ENCODE measurements at places on chromosomes 12 and 14.

- DNase-seq = no peak
These were observed 23.3 kb downstream of the CHGA start for GRCh38 chr14:92945959-92946846.

DNA sequence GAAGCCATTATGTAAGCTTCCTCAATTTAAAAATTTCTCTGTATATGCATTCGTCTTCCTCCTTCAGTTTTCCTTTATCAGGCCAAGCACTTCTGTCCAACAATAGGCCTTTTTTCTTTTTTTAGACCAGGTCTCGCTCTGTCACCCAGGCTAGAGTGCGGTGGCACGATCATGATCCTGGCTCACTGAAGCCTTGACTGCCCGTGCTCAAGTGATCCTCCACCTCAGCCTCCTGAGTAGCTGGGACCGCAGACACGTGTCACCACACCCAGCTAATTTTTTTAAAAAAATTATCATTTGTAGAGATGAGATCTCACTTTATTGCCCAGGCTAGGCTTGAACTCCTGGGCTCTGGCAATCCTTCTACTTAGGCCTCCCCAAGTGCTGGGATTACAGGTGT, 25.8 kb downstream of the TAOK3 start:
- no peak for DNase-seq

- DNase-seq = no peak
These were observed 903 bp downstream of the PARPBP start for GRCh38 chr12:102120886-102121285.

- DNase-seq = no peak
These were observed 168.0 kb downstream of the RAD51B start for GRCh38 chr14:67987606-67988005.

GRCh38 chr12:18837025-18837424, 99.1 kb downstream of the CAPZA3 start:
- no peak for DNase-seq

- no peak for DNase-seq
These were observed 59.0 kb downstream of the FERMT2 start for GRCh38 chr14:52891800-52892199.

- no peak for DNase-seq
These were observed 11.5 kb downstream of the RSRC2 start for GRCh38 chr12:122515275-122515674.

- DNase-seq = no peak
These were observed 5.6 kb downstream of the SH2B3 start for GRCh38 chr12:111411185-111411764.

DNA sequence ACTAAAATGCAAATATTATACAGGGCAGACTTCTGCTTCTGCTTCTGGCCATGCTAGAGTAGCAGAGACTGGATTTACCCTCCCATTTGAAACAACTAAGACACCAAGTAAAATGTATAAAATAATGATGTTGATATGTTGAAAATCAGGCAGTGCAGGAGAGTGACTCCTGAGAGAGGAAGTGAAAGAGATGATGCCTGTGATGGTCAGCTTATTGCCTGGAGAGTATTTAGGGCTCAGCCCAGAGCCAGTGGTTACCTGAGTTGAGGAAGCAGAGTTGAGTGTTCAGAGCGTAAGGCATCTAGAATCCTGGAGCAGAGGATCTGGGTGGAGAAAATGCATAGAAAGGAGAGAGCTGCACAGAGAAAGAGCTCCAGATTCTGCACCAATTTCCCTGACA, 131.8 kb upstream of the C14orf180 start:
- DNase-seq = no peak

GRCh38 chr14:75630695-75631452, 29.8 kb downstream of the ERG28 start:
- no peak for DNase-seq

DNA sequence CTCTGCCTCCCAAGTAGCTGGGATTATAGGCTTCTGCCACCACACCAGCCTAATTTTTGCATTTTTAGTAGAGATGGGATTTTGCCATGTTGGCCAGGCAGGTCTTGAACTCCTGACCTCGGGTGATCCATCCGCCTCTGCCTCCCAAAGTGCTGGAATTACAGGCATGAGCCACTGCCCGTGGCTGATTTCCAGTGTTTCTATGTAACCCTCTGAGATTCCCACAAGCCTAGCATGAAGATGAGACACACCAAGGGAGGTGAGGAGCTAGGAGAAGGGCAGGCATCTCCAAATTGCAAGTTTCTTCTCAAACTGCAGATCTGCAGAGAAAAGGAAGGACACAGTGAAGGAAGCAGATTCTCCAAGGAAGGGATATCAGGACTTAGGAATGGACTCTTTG, 125.0 kb downstream of the CACNA1C start:
- no peak for DNase-seq

DNA sequence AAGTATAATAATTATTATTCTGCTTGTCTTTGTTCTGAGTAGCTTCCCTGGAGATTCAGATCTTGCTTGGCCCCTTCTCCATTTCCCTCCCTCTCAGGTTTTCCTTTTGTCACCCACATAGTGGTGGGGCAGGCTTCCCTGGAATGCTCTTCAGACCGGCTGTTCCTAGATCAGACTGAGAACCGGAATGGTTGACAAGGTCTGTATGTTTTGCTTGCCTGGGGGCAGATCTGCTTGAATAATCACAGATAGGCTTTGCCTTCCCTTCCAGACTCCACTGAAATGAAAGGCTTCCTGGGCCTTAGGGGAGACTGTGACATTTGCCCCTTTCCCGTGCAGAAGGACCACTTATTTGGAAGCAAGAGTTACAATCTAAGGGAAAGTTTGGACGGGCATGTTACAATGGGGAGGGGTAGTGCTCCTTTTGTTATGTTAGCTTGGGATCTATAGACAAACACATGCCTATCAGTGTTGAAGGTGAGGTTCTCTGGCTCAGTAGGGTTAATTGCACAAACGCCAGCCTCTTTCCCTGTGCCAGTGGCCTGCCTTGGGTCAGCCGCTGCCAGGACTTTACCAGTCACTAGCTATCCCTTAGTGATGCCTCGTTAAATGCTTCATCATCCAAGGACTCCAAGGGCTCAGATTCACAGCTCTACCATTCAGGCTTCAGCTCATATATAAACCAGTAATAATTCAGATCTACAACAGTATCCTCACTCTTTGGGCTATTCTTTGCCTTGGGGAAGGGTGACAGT, 178.6 kb downstream of the SNAPC1 start:
- DNase-seq = no peak

DNA sequence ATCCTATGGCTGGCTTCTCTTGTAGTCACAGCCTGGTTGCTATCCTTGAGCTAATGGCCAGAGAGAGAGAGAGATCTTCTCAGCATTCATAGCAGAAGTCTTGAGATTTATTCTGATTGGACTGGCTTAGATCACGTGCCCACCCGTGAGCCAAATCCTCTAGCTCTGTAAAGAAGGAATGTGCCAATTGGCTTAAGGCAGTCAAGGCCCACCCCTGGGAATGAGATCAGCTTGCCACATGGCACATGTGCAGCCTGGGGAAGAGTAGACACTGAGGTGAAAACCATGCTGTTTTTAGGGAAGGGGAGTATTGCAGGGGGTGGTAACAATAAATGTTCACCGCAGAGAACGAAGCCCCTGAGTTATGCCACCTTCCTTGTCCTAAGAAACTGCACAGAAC, 36.3 kb downstream of the PLEKHG7 start:
- DNase-seq = no peak

- DNase-seq = no peak
These were observed 446.8 kb downstream of the AEBP2 start for GRCh38 chr12:19886065-19886464.

DNA sequence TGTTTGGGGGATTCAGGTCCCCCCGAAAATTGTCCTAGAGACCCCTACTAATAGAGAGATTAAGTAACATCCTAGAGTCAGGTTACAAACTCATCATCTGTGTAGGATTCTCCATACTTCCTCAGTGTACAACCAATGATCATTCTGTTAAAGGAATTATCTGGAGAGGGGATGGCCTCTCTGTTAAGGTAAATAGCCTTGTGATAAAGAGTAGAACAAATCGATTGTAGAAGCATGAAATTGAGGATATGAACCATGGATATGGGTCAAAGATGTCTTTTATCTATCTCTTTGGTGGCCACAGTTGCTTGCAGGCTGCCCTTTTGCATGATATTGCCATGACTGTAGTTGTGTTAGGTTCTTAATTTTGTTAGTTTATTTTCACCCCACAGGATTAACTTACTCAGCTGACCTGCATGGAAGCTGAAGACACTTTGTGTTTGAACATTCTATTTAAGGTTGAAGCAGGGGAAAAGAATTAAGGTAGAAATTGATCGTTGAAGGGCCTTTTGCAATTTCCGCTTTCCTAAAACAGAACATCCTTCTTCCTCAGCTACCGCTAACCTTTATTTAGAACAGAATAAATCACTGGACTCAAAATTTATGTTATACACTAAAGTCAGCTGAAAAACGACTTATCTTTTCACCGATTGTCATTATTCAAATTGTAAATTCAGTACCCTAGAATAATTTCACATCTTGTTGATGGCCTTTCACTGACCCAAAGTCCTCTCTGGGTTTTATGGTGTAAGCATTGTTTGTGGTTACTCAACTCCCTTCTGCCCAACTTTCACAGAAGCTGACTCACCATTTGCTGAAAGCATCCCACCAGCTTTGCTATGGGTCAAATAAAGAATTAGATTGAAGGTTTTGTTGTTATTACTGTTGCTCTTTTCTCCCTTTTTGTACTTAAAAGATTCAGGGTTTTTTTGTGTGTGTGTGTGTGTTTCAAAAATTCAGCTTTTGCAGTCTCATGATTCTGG, 52.3 kb downstream of the IRAK3 start:
- DNase-seq = no peak

- DNase-seq = no peak
These were observed 255.8 kb upstream of the CRY1 start for GRCh38 chr12:107349008-107349747.

DNA sequence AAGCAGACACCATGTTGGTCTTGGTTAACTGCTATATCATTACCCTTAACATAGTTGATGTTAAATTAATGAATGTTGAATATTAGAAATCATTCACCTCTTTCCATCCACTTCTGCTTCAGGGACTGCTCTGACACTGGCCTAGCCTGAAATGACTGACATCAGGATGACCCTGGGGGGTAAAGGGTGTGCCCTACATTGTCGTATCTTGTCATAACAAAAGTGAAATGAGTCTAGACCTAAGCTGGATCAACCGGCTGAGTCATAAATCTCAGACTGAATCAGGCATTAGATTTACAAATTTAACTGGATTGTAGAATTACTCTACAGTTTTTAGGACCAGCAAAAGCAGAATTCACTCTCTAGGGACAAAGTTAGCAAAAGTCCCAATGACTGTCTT, 35.3 kb downstream of the KICS2 start:
- no peak for DNase-seq

- DNase-seq = no peak
These were observed 48.2 kb upstream of the ATP2B1 start for GRCh38 chr12:89756585-89757398.

DNA sequence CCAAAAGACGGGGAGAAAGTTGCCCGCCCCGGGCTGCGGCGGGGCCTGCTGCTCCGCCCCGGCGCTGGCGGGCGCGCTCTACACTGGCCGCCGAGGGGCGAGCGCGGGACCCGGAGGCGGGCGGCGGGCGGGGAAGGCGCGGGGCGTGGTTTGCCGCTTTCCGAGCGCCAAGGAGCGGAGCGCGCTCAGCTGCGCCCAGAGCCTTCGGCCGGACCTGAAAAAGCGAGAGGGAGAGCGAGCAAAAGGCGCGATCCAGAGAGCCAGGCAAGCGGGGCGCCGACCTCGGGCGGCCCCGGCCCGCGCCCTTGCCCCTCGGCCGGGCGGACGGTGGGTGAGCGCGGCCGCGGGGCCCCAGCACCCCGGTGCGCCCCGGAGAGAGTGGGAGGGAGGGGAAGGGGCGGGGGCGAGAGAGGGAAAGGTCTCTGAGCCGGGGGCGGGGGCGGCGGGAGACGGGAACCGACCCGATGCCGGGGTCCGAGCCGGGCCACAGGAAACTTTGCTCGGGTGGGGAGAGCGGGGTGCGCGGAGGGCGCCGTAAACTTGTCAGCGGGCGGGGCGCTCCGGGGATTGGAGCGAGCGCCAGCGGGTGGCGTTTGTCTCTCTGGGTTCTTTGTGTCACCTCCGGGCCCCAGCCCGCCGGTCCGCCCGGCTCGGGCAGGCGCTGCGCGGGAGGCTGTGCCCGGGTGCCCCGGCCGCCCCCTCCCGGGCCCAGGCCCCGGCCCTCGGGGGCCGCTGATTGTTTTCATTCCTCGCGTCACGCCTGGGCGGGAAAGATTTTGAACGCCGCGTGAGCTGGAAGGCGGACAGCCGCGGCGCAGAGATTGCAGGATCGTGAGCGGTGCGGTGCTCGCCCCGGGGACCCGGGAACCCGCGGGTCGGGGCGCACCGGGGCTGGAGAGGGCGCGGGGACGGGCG, at the start of gene SYNE2:
Gene SYNE2, plus strand, starts transcription at position 188 of the 915 bp plus-strand sequence. CDS start 56,145 bp downstream, outside the sequence.
- DNase-seq = peak; percentile 67

DNA sequence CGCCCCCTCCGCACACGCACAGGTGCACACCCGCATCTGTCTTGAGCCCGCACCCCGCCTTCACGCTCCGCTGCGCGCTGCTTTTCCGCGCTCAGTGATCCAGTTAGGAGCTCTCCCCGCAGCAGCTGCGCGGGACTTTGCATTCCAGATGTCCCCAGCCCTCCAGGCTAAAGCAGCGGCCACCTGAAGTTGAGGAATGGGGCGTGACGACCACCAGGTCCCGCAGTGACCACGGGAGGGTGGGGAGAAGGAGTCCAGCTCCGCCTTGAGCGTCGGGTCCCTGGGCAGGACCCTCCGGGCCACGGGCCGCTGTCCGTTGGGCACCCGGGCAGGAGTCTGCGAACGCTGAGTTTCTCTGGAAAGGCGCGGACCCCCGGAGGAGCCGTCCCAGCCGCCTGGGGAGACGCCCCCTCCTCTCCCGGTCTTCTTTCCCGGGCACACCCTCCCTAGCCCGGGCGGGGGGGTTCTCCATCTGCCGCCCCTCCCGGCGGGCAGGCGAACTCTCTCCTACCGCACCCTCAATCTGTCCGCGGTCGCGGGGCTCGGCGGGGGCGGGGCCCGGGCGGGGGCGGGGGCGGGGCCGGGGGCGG, 334 bp upstream of the TMEM132C start:
- no peak for DNase-seq

DNA sequence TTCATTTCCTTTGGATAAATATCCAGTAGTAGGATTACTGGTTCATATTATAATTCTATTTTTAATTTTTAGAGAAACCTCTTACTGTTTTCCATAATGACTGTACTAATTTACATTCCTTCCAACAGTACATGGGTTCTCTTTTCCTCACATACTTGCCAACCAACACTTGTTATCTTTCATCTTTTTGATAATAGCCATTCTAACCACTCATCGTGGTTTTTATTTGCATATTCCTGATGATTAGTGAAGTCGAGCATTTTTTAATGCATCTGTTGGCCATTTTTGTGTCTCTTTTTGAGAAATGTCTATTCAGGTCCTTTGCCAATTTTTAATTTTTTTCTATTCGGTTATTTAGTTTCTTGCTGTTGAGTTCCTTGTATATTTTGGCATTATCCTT, 457.7 kb upstream of the PDE3A start:
- no peak for DNase-seq

GRCh38 chr12:65500091-65500900, 221.8 kb downstream of the MSRB3 start:
- no peak for DNase-seq

DNA sequence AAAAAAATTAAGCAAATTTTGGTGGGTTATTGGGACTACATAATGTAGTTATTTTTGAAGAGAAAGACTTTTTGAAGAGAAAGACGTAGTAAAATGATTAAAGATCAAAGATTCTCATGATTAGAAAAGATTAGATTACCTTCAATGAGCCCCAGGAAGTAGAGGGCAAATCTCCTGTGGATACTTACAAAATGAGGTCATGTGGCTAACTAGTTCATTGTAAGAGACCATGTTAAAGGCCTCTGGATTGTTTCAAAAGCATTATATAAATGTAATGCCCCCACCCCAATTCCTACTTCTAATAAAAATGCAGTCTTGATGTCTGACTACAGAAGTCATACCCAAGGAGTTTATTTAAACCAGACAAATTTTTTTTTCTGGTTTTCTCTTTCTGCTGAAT, 93.3 kb downstream of the ERGIC2 start:
- no peak for DNase-seq

Measured in stimulated activated CD8-positive, alpha-beta memory T cell treated with anti-CD3 and anti-CD28 coated beads, Interleukin-7, amount 100 ng/mL, for 1 hour (primary cell).